Activated CD8-positive, alpha-beta memory T cell treated with anti-CD3 and anti-CD28 coated beads for 1 hour (primary cell): ENCODE measurements at places on chromosomes 4 and X.

- no peak for DNase-seq
Measured at GRCh38 chrX:153381684-153382532, 19.2 kb downstream of the PNMA6E start.

DNA sequence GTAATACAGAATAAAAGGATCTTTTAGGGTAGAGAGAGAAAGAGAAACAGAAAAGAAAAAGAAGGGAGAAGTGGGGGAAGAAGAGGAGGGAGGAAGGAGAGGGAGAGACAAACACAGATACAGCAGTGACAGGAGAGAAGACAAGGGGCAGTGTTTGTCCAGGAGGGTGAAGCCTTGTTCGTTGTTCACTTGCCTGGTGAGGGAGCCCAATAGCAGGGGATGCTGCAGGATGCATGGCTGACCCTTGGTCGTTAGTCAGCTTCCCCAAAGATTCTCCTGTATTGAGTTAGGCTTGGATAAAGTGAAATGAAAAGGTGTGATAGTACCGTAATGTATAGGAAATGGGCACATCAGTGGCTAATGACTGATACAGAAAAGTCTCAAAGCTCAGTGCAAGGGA, 403.7 kb downstream of the IL15 start:
- no peak for DNase-seq

DNA sequence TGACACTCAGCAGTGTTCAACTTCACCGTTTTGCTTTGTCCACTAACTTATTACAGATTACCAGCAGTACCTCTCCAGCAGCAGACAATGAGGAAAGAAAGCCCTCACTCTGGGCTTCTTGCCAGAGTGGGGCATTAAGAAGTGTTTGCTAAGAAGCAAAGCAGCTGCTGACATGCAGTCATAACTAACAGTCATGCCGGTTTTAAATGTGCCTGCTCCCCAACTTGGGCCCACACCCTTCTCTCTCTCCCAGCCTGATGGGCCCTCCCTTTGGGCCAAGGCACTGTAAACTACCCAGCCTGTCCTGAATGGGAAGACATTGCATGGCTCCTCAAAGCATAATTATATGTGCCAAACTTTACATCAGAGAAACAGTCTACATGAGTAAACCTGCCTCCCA, 54.6 kb upstream of the HHIP start:
- no peak for DNase-seq

DNA sequence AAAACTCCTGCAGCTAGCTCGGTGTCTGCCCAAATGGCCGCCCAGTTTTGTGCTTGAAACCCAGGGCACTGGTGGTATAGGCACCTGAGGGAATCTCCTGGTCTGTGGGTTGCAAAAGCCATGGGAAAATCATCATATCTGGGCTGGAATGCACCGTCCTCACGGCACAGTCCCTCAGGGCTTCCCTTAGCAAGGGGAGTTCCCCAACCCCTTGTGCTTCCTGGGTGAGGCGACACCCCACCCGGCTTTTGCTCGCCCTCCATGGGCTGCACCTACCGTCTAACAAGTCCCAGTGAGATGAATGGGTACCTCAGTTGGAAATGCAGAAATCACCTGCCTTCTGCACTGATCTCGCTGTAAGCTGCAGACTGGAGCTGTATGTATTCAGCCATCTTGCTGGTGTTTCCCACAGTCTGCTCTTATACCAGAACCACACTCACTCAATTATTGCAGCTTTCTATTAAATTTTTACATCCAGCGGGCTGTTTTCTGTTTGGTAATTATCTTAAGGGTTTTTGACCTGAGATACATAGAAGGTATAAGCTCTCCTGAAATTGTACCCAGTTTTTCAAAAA, 36.7 kb upstream of the NPNT start:
- DNase-seq, result no peak

GRCh38 chr4:82721819-82722423, 76.7 kb downstream of the SCD5 start:
- DNase-seq, result no peak

- no peak for DNase-seq
Measured at GRCh38 chr4:145564540-145564939, 54.6 kb upstream of the MMAA start.

DNA sequence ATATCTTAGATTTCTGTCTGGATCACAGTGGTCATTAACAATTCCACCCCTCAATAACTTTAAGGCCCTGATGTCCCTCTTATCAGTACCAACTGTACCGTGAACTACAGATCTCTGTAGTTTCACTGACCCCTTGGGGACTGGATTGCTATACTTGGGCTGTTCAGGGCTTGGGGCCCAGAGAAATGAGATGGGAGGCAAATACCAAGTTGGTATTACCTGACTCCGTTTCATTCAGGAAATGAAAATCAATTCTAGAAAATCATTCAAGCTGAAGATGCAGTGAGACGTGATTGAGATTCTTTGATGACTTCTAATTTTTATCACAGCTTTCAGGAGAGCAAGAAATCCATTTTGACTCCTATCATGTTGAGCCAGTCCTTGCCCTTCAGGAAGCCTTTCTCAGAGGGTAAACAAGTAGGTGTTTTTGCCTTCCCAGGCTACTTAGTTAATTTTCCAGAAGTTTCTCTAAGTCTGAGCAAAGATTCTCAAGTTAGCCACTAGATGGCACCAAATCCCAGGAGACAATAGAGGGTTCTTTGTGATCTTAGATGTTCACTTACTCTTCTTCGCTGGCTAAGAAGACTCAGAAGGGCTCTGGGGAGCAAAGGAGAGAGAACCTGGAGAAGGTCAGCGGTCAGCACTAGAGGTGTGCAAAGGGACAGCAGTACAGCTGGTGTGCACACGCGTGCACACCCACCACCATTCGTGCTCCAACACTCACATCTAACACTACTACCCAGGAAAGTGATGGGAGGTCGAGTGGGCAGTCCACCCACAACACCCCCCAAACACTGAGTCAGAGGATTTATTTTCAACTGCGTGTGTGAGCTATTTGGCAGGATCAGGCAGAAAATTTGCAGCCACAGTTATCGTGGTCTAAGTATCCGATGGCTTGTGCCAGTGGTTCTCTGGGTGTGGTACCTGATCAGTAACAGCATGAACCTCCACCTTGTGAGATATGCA, 7.4 kb downstream of the HNRNPH2 start:
- DNase-seq, result no peak

DNA sequence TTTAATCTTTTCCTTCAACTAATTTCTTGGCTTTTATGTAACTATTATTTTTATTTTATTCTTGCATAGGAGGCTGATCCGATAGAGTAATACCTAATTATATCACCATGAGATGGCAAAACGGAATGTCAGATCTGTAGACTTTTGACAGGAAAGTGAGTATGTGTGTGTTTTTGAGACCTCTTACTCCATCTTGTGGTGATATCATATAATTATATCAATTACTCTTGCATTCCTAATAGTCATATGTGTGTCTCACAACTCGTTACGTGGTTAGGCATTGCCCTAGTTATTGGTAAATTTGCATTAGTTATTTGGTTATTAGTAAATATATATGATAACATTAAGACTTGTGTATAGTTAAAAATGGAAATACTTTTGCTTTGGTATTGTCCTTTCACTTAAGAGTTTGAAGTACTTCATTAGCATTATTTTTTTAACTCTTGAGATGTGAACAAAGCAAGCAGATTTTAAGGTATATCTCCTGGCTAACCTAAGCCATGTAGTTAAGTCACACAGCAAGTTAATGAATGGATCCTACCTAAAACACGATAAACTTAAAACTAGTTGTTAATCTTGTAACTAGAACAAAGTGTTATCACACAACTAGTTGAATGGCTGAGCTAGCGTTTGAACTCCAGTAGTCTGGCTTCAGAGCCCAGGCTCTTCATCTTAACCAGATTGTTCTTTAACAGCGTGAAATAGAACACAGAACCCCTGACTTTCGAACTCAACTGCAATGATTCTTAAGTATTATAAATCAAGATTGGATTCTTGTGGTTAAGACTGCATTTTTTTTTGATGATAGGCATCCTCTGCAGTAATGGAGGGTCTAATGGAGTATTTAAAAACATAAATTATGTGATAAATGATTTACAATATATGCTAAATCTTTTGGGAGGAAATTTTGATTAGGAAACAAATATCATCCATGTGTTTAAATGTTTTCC, 67.1 kb downstream of the PGRMC2 start:
- no peak for DNase-seq

GRCh38 chr4:37816006-37816405, 10.5 kb upstream of the PGM2 start:
- no peak for DNase-seq
